Small intestine (tissue), 16 donors: ENCODE measurements at places on chromosomes 2 and 18.

- DNase-seq: no peak
Measured at GRCh38 chr2:174878537-174879147, 114.4 kb upstream of the CHRNA1 start.

DNA sequence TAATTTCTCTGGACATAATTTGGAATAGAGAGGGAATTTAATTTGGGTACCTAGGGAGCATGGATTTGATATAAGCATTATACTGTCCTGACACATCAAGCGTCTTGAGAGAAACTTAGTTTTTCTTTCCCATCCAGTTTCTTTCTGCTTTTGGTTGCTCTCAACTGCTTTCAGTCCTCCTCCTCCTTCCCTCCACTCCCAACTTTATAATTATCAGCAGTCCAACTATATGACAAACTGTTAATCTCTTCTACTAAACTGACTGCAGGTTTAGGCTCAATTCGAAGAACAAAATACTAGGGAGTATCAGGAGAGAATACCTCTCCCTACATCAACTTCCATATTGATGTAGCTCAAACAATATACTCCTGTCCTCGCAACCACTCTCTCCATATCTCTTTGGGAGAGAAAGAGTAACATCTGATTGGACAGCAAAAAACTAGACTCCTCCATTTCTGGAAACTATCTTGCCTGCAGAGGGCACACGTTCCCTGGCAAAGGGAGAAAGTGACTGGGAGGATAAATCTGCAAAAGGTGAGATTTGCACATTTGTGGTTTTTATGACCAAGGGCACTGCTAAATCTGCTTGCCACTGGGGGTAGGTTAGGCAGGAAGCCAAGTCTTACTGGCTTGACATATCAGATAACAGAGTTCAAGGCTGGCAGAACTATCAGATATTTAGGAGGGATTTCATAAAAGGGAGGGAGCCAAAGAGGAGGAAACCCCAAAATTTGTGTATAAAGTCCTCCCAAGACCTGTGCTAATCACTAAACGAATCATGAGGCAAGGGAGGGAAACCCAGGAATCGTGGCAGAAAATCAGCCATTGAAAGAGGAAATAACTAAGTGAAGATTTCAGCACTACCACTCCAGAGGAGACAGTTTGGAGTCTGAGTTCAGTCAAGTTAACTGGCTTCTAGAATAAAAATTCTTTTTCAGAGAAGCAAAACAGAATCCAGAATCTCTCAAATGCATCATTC, 40.0 kb downstream of the ICA1L start:
- DNase-seq: peak; percentile 49

- no peak for DNase-seq
Measured at GRCh38 chr2:146143971-146144370, 1624.1 kb upstream of the ZEB2 start.

DNA sequence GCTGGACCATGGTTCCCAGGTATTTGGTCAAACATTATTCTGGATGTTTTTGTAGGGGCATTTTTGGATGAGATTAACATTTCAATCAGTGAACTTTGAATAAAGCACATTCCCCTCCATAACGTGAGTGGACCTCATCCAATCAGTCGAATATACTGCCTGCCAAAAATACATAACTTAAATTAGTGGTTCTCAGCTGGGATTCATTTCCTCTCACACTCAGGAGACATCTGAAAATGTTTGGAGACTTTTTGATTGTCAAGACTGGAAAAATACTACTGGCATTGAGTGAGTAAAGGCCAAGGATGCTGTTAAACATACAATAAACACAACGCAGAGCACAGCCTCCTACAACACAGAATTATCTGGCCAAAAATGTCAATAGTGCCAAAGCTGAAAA, 198.2 kb downstream of the MYO1B start:
- DNase-seq: no peak

DNA sequence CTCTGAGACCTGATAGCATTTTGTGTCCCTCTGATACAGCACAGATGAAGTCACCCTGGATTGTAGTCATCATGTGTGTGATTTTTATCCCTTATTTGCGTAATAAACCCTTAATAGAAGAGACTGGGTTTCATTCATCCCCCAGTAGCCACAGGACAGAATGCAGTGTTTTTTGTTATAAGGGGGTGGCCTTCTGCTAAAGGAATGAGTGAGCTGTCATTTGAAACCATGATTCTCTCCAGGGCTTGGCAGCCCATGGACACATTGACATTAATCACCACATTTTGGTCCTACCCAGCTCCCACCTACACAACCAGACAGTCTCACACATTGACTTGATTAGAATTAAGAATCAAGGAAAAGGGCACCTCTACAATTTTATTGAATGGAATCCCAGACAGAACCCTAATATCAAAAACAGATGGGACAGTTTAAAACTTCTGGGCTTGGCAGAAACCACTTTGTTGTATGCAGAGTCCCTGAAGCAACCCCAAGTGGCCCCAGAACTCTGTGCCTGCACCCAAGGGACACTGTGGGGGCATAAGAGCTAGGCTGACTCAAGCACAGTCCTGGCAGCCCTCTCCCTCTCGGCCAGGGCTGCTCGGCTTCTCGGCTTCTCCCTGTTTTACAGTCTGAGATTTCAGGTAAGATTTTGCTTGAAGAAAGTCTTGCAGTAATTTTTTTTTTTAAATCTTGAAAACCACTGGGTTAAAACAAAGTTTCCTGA, 254.0 kb upstream of the SLC14A2 start:
- DNase-seq: no peak

DNA sequence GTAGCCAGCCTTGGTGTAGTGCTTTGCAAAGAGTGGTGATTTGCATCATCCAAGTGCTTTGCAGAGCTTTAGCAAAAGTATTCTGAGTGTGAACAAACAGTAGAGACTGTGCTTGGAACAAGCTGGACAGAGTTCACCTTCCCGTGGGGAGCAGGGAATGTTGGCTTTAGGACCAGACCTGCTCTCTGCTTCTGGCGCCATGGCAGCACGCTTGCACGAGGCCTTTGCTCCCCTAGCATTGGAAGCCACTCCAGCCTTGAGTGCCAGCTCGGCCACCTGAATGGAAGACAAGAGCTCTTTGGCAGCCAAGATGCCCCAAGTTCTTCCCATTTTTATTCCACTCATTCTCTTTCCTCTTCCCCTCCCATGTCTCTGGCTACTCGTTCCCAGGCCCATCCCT, 250.8 kb upstream of the OSR1 start:
- DNase-seq: no peak

- DNase-seq: no peak
Measured at GRCh38 chr18:49847524-49847923, 34.2 kb upstream of the ACAA2 start.

GRCh38 chr2:241197947-241198346, 9.5 kb downstream of the ANO7 start:
- no peak for DNase-seq

- DNase-seq: no peak
Measured at GRCh38 chr18:8899000-8899399, 193.6 kb downstream of the MTCL1 start.

DNA sequence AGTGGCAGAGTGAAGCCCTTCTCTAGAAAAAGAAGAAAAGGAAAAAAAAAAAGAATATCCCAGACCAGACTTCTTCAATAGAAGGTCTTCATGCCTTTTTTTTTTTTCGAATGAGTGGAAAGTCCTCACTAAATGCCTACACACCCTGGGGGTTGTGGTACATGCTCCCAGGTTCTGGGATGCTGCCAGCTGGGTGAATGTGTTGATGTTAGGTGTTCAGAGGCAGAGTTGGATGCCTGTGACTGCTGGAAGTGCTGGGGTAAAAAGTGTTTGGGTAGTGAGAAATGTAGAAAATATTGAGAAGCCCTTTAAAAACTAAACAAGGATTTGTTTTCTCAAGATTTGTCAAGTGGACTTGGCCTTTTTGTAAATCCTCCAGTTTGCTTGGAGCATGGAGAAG, 318.6 kb downstream of the SLC4A3 start:
- DNase-seq: no peak

- no peak for DNase-seq
Measured at GRCh38 chr2:6748406-6749067, 117.2 kb downstream of the CMPK2 start.

- no peak for DNase-seq
Measured at GRCh38 chr2:68837861-68838341, 33.3 kb downstream of the BMP10 start.
